Right hindlimb (tissue), 1 donor: ENCODE measurements at places on chromosomes 6 and 20.

GRCh38 chr6:83879746-83880145 is 20.3 kb downstream of the CYB5R4 start:
- no peak for DNase-seq

GRCh38 chr6:166660157-166660688 is 33.2 kb upstream of the RPS6KA2 start:
- DNase-seq, result no peak

GRCh38 chr20:25213566-25214425 is 18.3 kb downstream of the ENTPD6 start:
- no peak for DNase-seq

GRCh38 chr20:15613530-15613929 is 959.7 kb downstream of the KIF16B start:
- DNase-seq, result no peak

DNA sequence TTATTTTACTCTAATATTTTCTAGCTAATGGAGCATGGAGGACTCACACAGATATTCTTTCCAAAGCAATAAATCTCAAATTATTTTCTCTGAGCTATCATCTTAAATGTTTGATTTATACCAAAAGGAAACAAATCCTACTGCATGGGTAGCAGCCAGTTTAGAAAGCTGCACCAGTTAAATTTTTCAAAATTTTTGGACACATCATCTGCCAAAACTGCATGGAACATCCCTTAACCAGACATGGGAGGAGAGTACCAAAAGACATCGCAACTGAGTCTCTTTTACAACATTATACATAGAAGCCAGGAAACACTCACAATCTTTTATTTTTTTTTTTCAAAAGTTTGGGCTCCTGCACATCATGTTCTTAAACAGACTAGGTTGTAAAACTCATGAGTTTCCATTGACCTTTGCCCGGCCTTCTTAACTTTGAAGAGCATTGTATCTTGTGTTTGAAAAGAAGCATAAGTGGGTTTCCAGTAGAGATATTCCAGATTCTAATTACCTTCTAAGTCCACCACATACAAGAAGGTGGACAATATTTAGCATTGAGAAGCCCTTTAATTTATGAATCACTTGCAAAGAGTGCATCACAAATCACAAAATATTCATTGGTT is 87.7 kb upstream of the HMGCLL1 start:
- peak; percentile 29 for DNase-seq

GRCh38 chr6:133978896-133979240 is 25.8 kb downstream of the TBPL1 start:
- no peak for DNase-seq

GRCh38 chr20:23326774-23327173 is 23.8 kb upstream of the NXT1 start:
- DNase-seq, result no peak

- DNase-seq, result no peak
Observed at GRCh38 chr20:36975099-36975818, 23.8 kb upstream of the SAMHD1 start.

GRCh38 chr6:135306740-135307420 is 125.8 kb downstream of the MYB start:
- DNase-seq, result no peak

DNA sequence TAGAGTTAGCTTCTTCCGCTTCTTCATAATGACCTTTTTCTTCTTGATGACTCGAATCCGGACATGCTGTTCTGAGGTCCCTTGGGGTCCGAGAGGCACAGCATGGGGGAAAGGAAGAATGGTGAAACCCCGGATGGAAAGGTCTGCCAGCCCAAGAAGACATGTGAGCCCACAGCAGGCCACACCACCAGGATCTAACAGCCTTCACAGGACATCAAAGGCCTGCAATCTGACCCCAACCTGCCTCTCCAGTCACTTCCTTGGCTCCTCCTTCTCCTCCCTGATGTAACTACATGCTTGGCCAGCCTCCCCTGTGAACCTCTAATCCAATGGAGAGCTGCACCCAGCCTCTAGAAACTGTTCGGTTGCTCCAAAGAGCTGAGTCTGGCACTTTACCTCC is 1.6 kb downstream of the CPXM1 start:
- DNase-seq, result peak; percentile 20

DNA sequence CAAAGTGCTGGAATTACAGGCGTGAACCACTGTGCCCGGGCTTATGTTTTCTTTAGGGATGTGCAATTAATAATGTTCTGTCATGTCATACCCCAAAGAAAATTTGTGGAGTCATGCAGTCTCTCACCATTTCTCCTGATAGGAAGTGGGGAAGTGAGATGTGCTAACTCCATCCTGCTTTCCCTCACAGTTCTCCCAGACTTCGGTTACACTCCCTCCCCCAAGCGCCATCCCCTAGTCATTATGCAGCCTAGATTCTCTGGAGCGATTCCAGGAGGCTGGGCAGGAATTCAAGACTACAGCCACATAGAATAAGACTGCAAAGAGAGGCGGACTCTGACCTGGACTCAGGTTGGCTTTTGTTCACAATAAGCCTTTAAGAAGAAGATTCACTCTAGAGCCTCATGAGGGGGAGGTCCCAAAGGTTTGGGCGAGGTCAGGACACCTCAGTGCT is 271.4 kb downstream of the ALDH8A1 start:
- DNase-seq, result peak; percentile 81

DNA sequence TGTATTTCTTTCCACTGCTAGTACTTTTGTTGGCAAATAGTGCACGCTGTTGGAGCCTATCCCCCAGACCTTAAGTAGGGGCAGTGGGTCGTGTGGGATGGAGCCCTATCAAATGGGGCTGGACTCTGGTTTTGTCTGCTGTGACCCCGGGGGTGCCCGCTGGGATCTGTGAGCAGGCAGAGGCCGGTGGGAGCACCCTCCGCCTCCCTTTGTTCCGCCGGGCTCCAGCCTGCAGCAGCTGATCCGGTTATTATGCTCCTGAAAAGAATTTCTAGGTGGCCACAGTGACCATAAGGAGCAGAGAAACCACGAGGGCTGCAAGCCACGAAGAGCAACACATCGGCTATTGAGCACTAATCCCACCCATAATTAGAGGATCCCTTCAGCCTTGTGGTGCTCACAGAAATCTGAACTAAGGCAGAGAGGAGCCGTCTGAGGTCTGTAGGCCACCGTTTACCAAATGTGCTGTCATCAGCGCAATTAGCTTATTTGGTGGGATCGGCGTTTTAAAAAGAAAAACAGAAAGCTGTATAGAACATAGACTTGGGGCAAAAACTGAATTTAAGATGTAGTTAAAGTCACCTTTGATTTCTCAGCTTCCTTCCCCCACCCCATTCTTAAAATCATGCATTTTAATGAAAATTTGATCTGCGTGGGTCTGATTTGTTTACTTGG is 598.3 kb upstream of the JAG1 start:
- DNase-seq, result no peak

DNA sequence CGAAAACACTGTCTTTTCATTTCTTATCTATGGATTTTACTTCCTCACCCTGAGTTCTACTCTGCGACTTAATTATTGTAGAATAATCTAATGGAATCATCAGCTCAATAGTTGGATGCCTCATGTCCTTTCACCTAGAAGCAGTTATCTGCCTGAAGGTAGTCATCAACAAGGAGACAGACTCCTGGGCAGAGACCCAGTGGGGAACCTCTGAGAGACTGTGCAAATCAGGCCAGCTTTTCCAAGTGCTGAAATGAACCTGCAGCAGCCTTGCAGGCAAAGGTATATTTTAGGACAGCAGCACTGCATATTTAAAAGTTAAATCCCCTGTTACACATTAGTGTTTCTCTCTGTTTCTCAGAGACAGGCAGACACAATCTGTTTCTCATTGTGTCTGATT is 99.7 kb upstream of the STMND1 start:
- DNase-seq, result no peak

GRCh38 chr6:127923135-127923534 is 22.3 kb upstream of the THEMIS start:
- DNase-seq, result no peak

- DNase-seq, result no peak
Observed at GRCh38 chr6:21748343-21749056, 154.9 kb downstream of the SOX4 start.

GRCh38 chr6:6810727-6811126 is 222.2 kb downstream of the LY86 start:
- DNase-seq, result no peak

DNA sequence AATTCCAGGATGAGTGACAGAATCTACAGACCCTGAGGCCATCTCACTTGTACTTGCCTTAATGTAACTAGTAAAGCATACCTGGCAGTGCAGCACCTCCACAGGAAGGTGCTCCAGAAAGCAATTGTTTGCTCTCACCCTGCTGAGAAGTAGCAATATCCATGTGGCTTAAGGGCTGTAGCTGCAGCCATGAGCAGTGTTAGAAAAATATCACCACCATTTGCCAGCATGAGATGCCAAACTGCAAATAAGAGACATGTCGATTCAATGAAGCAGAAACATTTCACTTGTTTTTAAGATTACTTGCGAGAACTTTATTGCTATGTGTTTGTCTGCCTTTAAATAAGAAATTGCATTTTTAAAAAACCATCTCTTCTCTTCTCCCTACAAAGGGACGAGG is 151.5 kb downstream of the PRL start:
- DNase-seq, result no peak

DNA sequence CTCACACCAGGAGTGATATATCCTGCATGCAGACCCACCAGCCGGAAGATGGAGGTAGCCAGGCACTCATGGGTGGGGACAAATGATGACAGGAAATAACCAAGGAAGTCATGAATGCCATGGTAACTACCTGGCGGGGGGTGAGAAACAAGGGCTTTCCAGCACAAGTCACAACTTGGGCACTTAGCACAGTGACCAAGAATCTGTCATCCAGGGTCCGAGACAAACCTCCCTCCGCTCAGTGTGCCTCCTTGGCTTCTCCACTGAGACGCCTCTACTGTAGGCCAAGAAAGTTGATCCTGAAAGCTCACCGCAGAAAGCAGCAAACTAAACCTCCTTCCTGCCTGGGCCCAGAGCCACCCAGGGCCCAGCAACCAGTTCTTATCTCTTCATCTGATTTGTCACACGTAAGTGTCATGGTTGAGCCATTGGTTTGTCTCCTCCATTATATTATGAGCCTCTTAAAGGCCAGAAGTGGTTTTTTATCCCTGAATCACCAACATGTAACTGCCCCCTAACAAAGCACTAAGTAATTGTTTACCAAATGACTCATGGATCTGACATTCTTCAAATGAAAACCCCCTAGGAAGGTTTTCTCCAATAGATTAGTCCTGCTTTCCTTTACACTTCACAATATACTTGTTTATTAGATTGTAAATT is 84.3 kb upstream of the TAB2 start:
- DNase-seq, result no peak

DNA sequence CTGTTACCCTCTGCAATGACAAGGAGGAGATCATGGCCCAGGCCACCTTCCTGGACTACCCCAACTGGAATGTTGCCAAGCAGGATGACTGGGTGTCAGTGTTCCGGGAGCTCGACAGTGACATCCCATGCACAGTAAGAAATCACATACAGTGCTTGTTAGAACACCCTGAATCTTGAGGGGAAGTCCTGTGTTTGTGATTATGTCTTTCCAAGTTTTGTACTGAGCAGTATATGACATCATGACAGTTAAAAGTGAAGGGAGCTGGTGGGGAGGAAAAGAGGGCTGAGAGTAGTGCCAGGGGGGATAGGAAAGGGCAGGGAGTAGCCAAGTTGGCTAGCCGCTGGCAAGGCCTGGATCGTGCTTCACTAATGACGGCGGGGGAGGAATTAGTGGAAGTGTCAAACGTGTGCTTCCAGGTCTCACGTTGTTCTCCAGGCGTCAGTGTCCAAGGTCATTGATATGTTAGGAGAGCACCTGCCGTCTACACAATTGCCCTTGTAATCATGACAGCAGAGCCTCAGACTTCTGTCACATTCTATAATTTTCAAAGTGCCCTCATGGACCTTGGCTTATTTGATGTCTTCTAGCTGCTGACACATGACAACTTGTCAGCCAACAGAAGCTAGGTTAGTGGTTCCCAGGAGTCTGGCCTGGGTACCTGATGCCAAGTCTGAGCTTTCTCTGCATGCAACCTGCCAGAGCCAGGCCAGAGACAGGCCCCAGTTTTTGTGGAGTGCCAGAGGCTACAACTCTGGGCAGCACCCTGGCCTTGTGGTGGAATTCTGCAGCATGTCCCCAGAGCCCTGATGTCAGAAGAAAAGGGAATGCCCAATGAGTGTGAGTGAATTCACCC is 18.8 kb downstream of the CFAP61 start:
- no peak for DNase-seq

- no peak for DNase-seq
Observed at GRCh38 chr20:63187338-63188158, 28.4 kb downstream of the YTHDF1 start.

GRCh38 chr6:3520281-3521230 is 63.7 kb upstream of the SLC22A23 start:
- no peak for DNase-seq

GRCh38 chr20:24079661-24080412 is 91.3 kb upstream of the GGTLC1 start:
- DNase-seq, result no peak

GRCh38 chr20:44516491-44516890 is 5.4 kb downstream of the SERINC3 start:
- no peak for DNase-seq

- DNase-seq, result no peak
Observed at GRCh38 chr6:153563001-153563400, 431.9 kb upstream of the RGS17 start.
